HFFc6 (cell line): ENCODE measurements at places on chromosomes 13 and 19.

DNA sequence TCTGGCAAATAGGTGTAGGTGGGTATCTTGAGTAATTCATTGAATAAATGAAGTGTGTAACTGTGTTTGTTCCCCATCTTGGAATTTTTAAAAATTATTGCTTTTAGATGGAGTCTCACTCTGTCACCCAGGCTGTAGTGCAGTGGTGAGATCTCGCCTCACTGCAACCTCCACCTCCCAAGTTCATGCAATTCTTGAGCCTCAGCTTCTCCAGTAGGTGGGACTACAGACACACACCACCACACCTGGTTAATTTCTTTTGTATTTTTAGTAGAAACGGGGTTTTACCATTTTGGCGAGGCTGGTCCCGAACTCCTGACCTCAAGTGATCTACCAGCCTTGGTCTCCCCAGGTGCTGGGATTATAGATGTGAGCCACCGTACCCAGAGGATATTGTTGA is 7.9 kb upstream of the CYP2A6 start:
- no peak for DNase-seq

- peak; percentile 20 for DNase-seq
Measured at GRCh38 chr13:38350114-38350617, 515 bp downstream of the UFM1 start.

DNA sequence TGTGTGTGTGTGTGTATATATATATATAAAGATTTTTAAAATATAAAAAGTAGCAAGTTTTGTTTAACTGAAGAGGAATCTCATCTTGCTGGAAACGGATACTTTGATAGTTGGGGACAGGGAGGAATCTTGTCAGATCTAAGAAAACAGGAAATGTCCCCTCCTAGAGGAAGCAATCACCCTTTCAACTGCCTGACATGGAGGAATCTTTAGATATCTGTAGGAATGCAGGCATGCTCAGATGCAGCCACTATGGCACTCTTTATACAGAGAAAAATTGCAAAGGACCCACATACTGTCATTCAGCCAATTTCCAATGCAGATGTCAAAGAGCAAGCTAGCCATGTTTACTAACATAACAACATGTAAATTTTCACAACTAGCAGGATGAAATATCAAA is 38.8 kb downstream of the ZNF611 start:
- no peak for DNase-seq

- no peak for DNase-seq
Measured at GRCh38 chr19:21709464-21709863, 57.9 kb downstream of the ZNF100 start.

- no peak for DNase-seq
Measured at GRCh38 chr19:10010247-10010691, at the start of gene COL5A3. COL5A3 (minus strand) TSS chr19:10010504; CDS start chr19:10010385, 119 bp downstream.

DNA sequence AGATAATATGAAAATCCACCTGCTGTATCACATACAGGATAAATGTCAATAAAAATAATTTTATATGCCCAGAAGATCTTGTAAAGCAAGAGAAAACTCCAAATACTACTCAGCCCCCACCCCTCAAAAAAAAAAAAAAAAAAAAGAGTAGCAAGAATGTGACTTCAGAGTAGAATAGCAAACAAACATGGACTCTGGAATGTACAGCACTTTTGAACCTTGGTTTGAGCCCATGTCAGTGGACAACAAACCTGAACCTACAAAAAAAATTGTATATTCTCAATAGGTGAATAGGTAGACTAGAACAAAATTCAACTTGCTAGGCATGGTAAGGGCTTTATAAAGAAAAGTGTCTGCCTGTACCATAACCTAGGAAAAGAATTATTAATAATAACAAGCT is 428.0 kb downstream of the SLITRK6 start:
- DNase-seq, result no peak

DNA sequence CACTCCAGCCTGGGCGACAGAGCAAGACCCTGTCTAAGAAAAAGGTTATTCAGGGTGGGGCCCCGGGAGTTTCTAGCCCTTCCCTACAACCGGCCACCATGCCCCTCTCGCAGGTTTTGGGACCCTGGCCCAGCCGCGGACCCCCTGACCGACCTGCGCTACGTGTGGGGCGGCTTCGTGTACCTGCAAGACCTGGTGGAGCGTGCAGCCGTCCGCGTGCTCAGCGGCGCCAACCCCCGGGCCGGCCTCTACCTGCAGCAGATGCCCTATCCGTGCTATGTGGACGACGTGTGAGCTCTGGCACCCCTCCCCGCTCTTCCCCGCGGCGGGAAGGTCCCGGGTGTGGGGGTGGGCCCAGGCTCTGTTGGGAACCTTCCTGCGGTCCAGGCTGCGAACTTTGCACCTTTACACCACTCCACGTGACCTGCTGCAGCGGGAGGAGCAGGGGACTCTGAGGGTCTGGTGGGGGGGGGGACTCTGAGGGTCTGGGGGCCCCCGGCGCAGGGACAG is 6.3 kb downstream of the ABCA7 start:
- DNase-seq, result no peak

DNA sequence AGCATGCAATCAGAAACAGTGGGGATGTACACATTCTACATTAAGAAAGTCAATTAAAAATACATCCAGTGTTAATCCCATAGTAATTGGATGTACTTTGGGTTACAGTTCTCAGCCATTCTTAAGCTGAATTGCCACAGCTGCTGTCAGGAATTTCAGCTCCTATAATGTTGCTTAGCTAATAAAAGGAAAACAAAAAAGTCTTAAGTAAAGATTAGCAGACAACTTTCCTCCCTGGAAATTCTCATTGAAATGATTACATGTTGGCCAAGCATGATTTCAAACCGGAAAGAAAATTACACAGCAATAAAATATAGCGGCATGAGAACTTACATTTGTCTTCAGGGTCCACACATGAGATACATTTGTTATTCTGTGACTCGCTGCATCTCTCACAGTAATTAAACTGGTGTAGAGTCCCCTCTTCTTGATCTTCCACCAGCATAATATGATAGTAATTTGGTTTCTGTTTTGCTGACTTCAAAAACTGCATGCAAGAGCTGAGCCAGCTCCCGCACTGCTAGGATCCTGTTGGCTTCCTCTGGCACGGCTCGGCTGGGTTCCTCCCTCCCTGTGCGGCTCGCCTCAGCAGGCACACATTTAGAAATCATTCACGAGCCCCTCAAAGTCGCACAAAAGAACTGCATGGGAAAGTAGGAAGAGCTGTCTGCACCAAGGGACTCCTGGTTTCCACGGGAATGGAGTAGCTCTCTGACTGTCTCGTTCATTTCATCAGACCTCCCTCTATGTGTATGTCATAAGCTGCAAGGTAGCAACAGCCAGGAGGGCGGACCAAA is at the start of gene HTR2A:
Gene HTR2A (minus strand): TSS at position 713 of the 797 bp plus-strand sequence. CDS start 1,147 bp downstream, outside the sequence.
- DNase-seq, result no peak

GRCh38 chr13:24650161-24650560 is 30.0 kb upstream of the ATP12A start:
- DNase-seq, result no peak

GRCh38 chr19:16417660-16418596 is 53.8 kb downstream of the EPS15L1 start:
- DNase-seq, result peak; percentile 13

- DNase-seq, result no peak
Measured at GRCh38 chr13:62299988-62300387, 884.3 kb upstream of the PCDH20 start.

GRCh38 chr19:53511933-53512374 is 26.0 kb upstream of the ZNF331 start:
- peak; percentile 53 for DNase-seq

- no peak for DNase-seq
Measured at GRCh38 chr13:90360785-90361184, 986.7 kb upstream of the MIR17HG start.

DNA sequence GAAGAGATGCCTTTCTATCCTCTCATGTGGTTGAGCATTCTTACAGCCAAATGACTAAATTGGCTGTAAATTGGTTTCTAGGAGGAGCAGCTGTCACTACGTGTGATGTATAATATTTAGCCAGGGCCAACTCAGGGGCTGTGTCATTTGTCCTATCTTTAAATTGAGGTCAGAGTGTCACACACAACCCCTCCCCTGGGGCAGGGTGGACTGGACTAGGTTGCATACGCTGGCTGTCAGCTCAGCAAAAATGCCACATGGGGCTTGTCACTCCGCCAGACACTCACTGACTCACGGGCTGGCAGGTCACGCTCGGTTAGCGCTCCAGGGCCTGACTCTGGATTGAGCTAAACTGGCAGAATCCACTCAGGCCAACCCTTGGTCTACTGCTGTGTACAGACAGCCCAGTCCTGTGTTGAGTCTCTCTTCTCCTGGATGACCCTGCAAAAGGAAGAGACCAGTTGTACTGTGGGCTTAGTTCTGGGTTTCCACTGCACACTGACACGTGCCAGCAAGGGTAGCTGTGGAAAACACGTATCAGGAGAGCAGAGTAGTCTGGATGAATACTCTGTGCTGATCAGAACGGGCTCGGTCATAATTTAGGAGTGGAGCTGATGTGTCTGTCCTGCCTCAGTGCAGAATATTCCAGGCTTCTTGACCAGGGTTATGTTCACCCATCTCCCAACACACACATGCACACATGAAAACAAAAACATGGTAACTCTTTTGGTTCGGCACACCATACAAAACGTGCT is 29.1 kb downstream of the SHISA2 start:
- DNase-seq, result peak; percentile 84

GRCh38 chr19:13260883-13261653 is 110.9 kb downstream of the IER2 start:
- peak; percentile 93 for DNase-seq

GRCh38 chr13:104571893-104572229 is 1505.6 kb upstream of the SLC10A2 start:
- no peak for DNase-seq

GRCh38 chr13:71524613-71525304 is 342.2 kb downstream of the DACH1 start:
- DNase-seq, result no peak

DNA sequence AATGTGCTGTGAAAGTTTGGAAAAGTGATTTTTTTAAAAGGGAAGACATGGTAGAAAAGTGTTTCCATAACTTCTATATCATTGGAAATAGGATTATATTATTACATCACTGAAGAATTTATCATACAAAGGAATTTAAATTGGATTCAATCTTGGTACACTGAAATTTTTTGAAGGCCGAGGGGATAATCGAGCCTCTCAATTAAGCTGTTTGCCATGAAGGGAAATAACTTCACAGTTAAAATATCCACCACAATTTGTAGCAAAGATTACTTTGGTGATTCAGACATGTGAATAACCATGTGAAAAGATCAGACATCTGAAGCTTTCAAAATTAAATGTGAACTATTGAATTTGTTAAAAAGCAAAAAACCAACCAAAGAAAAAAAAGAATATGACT is 215.3 kb downstream of the KLF5 start:
- peak; percentile 64 for DNase-seq

DNA sequence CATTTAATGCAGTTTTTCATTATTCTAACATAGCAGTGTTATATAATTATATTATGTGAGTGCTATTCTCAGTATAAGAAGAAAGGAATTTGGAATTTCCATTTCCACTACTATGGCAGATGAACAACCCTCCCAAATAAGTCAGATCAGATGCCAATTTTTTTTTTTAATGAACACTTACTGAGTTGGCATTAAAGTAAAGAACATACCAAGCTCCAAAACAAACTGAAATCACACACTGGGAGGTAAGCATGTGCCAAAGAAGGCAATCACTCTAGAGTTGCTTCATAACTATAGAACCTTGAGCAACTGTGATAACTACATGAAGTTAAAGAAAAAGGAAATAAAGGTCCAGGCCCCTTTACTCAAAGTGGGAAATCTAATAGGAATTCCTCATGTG is 90.3 kb downstream of the RNF17 start:
- no peak for DNase-seq

DNA sequence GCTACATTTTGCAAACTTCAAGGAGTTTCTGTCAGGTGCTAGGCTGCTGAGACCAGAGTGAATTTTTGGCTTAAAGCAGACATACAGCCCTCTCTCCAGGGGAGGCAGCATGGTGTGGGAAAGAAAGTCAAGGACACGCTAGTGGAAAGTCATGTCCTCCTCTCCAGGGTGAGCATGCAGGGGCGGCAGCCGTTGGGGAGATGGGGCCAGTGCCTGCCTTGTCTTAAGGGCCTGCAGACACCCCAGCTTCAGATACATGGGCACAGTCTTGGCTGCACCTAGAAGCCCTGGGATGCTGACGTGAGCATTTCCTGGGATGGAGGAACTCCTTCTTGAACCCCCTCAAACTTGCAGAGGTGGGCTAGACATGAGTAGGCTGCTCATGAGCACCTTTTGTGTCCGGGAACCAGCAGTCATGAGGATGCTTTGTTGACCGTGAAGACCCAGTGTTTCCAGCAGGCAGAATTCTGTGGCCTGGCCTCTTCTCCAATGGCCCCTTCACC is 43.3 kb upstream of the PEPD start:
- no peak for DNase-seq

- DNase-seq, result no peak
Measured at GRCh38 chr19:57110592-57111328, 9.0 kb upstream of the USP29 start.

- no peak for DNase-seq
Measured at GRCh38 chr13:41973247-41973741, 12.4 kb upstream of the VWA8 start.

DNA sequence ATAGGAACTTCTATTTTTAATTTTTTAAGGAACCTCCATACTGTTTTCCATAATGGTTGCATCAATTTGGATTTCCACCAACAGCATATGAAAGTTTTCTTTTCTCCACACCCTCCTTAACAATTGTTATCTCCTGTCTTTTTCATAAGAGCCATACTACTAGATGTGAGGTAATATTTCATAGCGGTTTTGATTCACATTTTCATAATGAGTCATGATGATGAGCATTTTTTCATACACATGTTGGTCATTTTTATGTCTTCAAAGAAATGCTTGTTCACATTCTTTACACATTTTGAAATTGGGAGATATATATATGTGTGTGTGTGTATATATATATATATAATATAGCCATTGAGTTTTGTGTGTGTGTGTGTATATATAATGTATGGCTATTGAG is 420.3 kb upstream of the PCDH9 start:
- DNase-seq, result no peak

GRCh38 chr19:18672606-18673337 is 10.7 kb upstream of the CRTC1 start:
- no peak for DNase-seq

GRCh38 chr13:42612021-42612765 is 38.2 kb downstream of the TNFSF11 start:
- DNase-seq, result no peak

DNA sequence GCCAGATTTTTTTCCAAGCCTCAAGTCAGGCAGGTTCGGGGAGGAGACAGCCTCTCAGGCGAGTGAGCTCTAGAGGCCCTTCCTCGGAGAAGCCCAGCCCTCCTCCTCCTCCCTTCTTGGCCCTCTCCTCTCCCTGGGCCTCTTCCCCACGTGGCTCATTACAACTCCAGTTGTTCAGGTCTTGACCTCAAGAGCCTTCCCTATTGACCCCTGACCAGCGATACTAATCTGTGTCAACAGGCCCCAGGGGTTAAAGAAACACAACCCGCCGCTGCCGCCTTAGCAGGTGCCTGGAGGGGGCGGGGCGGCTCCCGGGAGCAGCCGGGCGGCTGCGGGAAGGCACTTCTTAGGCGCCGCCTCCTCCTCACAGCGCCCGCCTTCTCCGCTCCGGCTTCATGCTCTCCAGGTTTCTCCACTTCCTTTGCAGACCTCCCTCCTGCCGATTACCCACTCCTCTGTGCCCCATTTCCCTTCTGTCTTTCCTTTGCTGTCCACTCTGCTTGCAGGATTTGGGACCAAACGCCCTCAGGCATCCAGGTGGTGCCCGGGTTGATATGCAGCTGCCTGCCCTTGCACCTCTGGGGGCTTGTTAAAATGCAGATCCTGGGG is 51.0 kb downstream of the LYL1 start:
- no peak for DNase-seq
